Adrenal gland (tissue), 19 donors: ENCODE measurements at places on chromosomes 4 and X. TPM values are rescaled to one million over a fixed set of nuclear protein-coding genes. Genes with fewer than 3 reads are reported as not detected.

DNA sequence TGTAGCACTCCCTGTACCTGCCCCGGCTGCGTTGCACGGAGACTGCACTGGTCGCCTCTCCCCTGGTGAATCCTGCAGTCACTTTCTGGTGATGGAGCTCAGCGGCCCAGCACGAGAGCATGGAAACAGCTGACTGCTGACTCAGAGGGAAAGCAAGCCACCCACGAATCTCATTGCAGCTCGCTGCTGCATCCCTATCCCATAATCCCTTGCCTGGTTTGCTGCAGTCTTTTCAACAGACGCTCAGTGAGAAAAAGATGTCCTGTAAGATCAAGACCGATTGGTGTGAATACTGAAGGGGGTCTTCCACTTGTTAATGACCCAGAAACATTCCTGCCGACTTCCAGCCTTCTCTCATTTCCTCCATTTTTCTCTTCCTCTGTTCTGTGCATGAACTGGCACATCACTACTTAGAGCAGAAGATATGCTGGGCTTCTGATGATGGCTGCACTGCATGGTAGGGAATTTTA is 52.9 kb downstream of the TRIM2 start:
- DNase-seq: no peak

DNA sequence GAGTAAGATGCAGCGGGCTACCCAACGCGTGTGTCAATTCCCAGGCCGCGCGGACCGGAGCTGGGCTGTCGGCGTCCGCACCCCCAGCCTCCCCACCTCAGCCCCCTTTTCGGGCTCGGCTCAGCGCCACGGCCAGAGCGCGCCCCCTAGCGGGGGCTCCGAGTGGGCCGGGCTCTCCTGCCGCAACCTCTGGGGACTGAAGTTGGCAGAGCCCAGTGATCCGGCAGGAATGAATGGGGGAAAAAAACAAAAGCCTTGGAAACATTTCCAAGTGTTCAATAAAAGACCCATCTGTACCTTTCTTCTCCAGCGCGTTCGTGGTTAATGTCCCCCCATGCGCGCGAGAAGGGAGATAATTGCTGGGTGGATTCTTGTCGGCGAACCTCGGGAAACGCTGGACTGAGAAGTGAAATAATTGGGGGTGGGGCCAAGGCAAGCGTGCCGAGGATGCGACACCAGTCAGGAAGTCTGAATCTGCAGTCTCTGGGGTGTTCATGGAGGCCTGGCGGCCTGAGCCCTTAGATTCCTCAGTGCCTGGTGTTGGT is 5.2 kb upstream of the ARX start:
- DNase-seq: no peak

GRCh38 chr4:93843772-93844171 is 15.2 kb downstream of the ATOH1 start:
- no peak for DNase-seq

The RAB9A gene
- total RNA-seq: 82.8 TPM

The PLAC8 gene
- 2.8 TPM for total RNA-seq
